ENCODE measurements at places on chromosomes 11 and 22.

DNA sequence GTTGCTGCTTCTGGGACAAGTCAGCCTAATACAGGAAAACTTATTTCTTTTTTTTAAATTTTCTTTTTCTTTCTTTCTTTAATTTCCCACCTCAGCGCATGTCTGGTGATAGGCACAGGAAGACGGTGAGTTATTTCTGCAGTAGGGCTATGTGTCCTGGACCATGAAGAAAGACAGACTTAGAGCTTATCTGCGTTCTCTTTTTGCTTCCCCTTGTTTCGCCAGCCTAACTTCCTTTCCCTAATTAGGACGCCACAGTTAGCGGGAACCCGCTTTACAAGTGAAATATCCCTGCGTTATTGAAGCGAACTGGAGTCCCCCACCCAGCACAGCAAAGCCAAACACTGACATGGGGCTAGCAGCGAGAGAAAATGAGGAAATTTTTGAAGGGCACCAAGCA is 8.6 kb downstream of the OR6M1 start:
- no peak for DNase-seq

DNA sequence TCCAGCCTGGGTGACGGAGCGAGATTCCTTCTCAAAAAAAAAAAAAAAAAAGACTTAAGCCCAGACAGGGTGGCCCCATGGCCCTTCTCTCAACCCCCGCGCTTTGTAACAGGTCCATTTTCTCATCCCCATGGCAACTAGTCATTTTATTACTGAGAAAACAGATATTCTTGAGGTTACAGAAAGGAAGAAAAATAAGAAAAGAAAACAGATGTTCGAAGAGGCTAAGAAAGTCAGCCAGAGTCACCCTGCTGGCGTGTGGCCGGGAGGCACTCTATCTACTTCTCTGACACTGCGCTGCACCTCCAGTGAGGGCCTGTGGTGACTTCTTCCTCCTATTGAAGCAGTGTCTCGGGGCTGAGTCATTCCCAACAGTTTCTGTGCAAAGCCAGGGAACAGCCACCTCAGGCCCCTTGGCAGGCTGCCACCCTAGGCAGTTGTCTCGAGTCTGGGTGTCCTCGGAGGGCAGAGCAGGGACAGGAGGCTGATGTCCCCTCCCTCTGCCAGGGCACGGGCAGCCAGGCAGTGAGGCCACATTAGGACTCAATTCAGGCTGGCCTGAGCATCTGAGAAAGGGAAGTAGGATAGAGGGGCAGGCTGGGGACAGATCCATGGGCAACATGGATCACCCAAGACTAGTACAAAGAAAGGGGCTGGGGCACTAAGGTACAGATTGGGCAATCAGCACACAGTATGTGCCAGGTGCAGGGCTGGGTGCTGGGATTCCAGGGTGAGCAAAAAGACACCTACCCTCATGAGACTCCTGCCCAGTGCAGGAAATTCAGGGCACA is 16.4 kb upstream of the SYVN1 start:
- DNase-seq, result no peak

DNA sequence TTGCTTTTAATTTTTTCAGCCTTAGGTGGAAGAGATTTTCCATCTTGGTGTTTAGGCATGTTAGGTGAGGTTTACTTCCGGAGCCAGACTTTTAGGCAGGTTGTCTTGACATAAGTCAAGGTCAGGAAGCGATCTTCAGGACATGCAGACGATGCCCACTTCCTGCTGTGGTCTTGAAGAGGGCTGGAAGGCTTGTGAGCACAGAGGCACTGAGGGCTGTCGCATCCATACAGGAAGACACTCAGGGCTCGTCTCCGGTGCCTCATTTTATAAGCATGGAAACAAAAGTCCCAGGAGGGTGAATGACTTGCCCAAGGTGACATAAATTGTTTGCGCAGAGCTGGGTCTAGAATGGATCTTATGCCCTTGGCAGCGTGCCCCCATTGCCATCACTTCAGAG is 30.8 kb downstream of the MARK2 start:
- DNase-seq, result no peak

GRCh38 chr11:67252831-67253239 is 13.4 kb upstream of the GRK2 start:
- DNase-seq, result no peak

GRCh38 chr11:6682591-6682935 is 577 bp downstream of the MRPL17 start:
- no peak for DNase-seq

- DNase-seq, result peak; percentile 62
Measured at GRCh38 chr11:44950625-44951476, at the start of gene TP53I11. TP53I11 (minus strand) TSS chr11:44950883; CDS start chr11:44938335, 12,548 bp downstream.

DNA sequence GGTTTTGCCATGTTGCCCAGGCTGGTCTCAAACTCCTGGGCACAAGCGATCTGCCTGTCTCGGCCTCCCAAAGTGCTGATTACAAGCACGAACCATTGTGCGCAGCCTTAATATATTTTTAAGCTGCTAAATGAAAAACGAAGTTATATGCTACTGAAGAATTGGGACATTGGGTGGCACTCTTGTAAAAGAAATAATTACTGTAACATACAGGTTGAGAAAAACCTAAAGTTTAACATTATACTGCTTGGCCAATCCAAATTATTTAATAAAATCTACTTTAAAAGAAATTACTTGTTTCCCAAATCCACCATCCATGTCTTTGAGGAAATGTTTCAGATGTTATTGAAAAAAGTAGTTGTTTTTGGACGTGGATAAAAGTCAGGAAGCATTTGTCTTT is 37.9 kb upstream of the ARHGAP32 start:
- no peak for DNase-seq

DNA sequence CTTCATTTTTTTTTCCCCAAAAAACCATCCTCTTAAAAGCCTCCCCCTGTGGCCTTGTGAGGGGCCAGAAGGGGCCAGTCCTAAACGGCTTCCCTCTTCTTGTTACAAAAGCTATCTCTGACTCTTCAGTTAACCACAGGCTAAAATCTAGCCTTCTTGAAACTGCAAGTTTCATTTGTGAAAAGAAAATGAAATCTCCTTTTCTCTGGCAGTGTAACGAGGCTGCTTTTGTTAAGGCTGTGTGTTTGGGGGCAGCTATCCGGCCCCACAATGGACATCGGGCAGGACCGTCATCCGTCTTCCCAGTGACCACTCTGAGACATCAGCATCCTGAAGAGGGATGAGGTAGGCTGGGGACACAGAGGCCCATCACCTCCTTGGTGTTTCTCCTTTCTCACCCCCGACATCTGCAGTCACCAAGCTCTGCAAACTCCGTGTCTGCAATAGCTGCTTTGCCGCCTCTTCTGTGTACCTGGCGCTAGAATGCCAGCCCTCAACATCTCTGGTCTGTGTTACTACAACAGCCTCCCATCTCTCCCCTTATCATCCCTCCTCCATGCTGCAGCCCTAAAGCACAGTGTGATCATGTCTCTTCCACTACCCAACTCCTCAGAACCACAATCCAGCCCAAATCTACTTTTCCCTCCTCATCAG is 94.0 kb downstream of the RCN1 start:
- DNase-seq, result no peak

DNA sequence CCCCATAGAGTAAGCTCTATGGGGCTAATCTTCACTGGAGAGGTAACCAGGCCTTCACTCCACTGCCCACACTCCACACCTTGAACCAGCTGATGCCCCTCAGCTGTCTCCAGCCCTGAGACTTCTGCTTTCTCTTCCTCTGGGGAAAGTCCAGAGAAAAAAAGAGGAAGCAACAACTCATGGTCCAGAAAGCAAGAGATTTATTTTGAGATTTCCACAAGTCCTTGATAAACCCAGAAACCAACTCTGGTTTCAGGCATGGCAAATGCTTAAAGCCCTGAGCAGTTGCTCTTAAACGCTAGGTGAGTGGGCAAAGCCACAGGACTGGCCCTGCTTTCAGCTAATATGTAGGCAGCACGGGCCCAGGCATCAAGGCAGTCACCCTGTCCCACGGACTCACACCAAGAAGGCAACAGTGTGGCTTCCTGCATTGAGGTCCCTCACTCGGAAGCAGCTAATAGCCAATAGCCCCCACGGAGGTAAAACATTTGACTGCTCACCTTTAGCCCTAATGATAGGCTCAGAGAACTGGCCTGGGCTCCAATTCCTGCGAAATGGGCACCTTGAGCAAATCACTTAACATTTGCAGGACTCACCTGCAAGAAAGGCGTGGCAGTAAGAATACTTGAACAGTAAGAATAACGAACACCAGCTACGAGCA is 4.3 kb downstream of the CYB561A3 start:
- no peak for DNase-seq

- no peak for DNase-seq
Measured at GRCh38 chr11:130668751-130669150, 220.3 kb downstream of the ADAMTS15 start.

- DNase-seq, result no peak
Measured at GRCh38 chr11:132134322-132134721, 763.9 kb downstream of the NTM start.

GRCh38 chr11:121793291-121793690 is 322.7 kb downstream of the BLID start:
- no peak for DNase-seq

DNA sequence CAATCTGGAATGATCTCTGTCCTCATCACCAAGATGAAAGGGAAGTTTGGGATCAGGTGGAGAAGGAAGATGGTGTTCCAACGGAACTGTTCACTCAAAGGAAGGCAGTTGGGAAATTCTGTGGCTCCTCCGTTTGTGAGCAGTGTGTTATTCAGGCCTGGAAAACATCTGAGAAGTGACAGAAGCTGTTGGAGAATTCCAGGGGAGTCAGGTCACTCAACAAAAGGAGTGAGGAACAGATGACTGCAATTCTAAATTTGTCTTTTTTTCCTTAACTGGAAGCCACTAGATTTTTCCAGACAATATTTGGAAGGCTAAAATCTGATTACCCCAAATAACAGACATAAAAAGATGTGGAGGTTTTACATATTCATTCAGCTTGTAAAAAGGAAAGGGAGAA is 107.8 kb downstream of the CD44 start:
- DNase-seq, result no peak

DNA sequence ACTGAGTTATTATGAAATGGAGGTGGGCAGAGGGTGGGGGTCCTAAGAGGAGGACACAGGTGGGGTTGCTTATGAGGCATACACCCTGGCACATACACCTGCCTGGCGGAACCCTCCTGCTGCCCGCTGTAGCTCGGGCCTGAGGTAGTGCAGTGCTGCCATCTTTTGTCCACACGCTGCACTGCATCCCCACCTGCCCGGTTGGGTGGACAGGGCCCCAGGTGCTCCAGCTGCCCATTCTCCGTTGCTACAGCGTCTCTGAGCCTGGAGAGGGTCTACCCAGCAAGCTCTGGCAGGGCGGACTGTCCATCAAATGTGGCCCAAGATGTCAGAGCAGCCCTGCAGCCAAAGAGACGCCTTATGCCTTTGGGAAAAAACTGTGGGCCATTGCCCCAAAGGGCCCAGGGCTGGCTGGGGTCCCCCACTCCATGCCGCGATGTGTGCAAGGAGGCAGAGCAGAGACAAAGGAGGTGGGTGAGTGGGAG is 131.2 kb downstream of the BUD13 start:
- peak; percentile 66 for DNase-seq

DNA sequence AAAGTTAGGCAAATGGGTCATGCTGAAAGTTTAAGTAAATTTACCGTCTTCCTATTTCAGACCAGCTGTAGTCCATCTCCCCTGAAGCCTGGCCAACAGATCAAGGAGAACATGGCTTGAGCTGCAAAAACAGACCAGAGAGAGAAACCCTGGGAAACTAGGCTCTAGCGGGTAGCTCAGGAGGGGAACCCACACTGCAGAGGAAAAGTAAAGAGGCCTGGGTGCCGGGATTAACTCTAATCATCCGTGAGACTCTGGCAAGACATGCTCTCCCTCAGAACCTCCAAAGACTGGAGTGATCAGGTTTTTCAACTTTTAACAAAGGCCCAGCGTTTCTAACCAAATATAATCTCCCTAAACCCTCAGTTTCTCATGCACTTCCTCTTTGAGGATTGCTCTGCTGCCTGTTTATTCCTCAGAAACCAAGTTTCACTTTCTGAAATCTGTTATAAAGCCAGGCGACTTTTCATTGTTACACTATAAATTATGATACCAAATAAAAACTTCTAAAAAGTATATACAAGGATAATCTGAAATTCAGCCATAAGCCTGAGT is 67.5 kb downstream of the GAB2 start:
- DNase-seq, result no peak

DNA sequence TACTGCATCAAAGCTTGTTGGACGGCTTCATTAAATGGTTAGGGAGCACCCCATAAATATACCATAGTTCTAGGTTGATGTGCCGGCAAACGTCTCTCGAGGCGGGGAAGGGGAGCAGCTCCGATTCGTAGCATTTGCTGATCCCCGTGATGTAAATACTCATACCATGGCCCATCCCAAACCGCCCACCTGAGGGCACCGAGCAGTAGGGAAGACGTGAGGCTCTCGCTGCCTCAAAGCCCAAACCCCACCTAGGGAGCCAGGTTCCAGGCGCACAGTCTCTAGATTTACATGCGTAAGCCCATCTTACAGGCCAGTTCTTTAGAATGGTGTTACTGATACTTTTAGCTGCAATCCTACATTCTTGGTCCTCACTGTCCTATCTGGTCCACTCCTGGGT is 124.0 kb downstream of the FEZ1 start:
- no peak for DNase-seq

DNA sequence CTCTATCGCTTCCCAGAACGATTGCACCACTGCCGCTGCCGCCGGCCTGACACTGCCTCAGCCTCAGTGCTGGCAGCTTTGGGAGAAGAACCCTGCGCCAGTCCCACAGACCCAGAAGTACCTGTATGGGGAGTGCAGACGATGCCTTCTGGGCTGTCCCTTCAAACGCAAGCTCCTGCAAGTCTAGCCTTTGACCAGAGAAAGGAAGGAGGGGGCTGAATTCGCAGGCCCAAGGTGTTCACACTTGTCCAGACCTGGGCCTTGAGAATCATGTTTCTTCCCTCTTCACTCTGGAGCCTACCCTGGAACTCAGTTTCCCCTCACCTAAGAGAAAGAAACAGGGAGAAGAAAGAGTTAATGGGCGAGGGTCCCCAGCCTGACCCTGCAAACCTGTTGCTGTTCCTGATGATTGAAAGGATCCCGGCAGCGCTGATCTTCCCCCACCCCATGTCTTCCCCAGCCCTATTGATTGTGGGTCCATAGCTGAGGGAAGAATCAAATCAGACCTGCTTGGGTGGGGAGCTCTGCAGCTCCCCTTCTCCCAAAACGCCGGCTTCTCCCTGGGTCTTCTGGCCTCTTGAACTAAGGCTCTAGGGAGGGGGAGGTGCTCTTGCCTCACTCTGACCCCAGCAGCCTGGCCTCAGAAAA is 786 bp upstream of the MCAM start:
- DNase-seq, result no peak

GRCh38 chr11:46528445-46529094 is 65.3 kb downstream of the AMBRA1 start:
- DNase-seq, result no peak

GRCh38 chr11:6635082-6635932 is 16.1 kb upstream of the TPP1 start:
- no peak for DNase-seq
